ENCODE measurements at places on chromosomes 1 and 21.
A peak's percentile ranks its signal among the peaks of the same experiment; 100 is the strongest.

DNA sequence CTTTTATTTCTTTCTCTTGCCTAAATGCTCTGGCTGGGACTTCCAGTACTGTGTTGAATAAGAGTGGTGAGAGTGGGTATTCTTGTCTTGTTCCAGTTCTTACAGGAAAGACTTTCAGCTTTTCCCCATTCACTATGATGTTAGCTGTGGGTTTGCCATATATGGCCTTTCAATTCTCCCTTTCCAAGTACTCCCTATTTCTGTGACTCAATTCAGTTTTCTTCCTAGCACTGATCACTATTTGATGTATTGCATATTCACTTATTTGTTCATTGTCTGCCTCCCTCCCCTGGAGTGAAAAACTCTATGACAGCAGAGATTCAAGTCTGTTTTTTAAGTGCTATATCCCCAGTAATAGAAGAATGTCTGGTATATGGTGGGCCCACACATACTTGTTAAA is 618.2 kb upstream of the CAMK1G start:
- no peak for DNase-seq

GRCh38 chr1:234602334-234603220 is 7.4 kb downstream of the IRF2BP2 start:
- DNase-seq = peak; percentile 55

DNA sequence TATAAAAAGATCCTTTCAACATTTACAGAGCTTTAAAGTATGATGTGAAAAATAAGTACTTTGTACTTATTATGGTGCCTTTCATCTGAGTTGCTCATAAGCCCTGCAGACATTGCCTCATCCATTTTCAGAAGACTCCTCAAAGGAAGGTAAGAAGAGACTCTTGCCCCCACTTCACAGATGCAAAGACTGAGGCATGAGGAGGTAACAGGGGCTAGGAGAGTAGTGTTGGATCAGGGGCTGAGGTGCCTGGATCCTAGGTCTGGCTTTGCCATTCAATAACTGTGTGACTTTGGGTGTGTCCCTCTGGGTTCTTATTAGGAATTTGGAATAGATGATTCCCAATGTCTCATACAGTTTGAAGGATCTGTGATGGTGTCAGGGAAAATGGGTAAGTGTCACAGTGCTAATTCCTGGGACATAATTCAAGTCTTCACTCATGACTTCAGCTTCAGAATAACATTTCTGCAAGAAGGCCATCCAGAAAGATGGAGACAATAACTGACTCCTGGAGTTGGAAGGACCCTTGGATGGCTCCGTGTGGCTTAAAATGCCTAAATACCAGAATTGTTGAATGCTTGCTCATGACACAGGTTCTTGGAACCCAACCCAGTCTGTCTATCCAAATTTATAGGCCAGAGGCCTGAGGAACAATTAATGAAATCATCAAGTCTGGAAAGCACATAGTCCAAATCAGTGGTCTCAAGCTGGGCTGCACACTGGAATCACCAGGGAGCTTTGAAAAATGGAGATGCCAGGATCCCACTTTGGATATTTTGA is 93.1 kb upstream of the RUNX1 start:
- DNase-seq = no peak

- no peak for DNase-seq
Observed at GRCh38 chr1:14980621-14981218, 172.8 kb upstream of the TMEM51 start.

- DNase-seq = no peak
Observed at GRCh38 chr1:65605621-65606020, 185.2 kb downstream of the LEPR start.

DNA sequence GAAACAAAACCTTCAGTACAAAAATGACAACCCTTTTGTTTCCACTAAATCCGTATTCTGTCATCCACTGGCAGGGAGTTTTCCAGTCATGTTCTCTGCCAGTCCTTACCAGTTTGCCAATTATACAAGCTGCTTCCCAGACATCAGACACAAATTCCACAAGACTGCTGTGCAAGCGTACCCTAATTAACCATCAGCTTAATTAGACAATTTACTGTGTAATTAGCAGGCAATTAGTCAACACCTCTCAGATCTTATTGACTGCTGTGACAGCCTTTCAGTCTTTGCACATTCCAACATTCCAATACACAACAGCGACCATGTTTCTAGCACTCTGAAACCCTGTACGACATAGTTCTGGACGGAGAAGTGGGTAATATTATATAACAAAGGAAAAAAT is 420.1 kb downstream of the DPYD start:
- no peak for DNase-seq

GRCh38 chr1:220991506-220991905 is 112.3 kb downstream of the HLX start:
- DNase-seq = no peak

DNA sequence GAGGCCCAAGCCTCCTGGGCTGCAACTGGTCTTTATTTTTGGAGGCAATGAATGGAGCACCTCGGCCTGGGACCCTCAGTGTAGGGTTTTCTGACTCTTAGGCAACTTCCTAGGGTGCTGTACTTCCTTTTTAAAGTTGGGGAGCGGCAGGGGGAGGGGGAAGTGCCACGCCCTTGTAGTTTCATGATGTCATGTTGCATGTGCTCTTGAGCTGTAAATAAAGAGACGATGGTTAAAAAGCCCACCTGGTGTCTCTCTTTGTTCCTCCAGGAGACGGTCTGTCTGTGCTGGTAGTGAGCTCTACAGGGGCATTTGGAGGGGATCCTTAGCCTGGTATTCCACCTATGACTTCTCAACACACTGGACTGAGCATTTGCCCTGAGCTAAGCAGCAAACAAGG is 10.3 kb upstream of the AGTRAP start:
- peak; percentile 34 for DNase-seq

DNA sequence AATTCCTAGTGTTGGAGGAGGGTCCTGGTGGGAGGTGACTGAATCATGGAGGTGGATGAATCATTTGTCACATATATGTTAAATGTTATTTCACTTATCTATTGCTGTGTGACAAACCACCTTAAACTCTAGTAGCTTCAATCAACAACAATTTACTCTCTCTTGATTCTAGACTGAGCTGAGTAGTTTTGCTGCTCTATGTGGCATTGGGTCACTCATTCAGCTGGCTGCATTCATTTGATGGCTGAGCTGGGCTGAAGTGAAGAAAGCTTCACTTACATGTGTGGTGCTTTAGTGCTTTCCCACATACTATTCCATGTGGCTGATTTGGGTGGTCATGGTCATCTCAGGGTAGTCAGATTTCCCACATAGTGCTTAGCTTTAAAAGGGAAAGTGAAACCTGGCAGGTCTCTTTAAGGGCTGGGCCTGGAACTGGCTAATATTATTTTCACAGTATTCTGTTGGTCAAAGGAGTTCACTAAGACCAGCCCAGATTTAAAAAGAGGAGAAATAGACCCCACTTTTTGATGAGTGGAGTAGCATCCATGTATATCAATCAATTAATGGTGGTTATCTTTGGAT is 10.5 kb downstream of the DNAH14 start:
- DNase-seq = no peak

DNA sequence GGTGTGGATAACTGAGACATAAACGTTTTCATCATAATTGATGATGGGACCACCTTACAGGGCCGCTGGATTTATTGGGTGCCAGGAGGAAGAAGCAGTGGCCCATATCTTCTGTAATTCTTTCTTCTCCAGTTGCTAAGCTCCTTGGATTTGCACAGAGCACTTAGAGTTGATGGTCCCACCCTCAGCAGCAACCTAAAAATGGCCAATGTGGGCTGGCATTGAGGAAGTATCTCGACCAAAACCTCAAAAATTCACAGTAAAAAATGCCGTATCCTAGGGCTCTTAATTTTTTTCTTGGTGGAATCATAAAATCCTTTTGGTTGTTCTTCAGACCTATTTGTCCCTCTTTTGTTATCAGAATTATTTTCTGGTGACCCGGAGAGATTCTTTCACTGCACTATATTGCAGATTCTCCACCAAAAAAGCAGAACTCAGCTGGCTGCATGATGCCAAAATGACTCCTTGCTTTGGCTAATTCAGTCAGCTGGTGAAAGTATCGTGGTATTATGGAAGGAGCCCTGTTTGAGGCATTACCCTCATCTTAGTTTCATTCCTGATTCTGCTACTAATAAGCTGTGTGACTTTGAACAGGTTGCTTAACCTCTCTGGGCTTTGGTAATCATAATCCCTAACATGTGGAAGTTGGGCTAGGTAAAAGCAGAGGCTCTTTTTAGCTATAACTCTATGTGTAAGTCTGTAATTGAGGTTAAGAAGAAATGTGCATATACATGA is 27.6 kb downstream of the KIRREL1 start:
- DNase-seq = no peak

GRCh38 chr1:9243066-9243739 is 8.6 kb downstream of the H6PD start:
- no peak for DNase-seq

GRCh38 chr21:42463861-42464515 is 32.0 kb downstream of the RSPH1 start:
- peak; percentile 85 for DNase-seq

DNA sequence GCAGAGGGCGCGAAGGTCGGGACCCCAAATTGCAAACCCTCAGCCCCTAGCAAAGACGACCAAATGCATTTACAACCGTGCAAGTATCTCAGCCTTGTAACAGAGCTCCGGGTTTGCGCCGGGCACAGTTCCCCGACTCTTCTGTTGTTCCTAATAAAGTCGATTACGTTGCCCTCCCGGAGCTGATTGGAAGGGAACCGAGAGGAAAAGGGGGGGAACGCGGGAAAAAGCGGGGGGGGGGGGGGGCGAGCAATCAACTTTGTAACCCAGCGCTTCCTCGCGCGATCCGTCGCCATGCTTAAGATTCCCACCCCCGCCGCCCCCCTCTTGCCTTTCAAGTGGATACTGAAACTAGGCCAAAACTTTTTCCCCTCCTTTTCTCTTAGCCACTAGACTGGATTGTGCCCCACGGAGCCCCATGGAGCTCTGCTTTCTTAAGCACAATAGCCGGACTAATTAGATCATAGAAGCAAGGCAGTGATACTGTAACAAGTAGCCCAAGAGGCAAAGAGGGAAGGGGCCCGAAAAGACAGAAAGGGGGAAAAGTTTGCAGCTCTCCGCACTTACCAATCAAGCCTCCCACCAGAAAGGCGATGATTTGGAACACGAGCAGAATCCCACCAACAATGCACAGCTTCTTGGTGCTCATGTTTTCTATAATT is 565 bp downstream of the WLS start:
- DNase-seq = no peak

- no peak for DNase-seq
Observed at GRCh38 chr1:232684371-232685105, 54.6 kb upstream of the SIPA1L2 start.

DNA sequence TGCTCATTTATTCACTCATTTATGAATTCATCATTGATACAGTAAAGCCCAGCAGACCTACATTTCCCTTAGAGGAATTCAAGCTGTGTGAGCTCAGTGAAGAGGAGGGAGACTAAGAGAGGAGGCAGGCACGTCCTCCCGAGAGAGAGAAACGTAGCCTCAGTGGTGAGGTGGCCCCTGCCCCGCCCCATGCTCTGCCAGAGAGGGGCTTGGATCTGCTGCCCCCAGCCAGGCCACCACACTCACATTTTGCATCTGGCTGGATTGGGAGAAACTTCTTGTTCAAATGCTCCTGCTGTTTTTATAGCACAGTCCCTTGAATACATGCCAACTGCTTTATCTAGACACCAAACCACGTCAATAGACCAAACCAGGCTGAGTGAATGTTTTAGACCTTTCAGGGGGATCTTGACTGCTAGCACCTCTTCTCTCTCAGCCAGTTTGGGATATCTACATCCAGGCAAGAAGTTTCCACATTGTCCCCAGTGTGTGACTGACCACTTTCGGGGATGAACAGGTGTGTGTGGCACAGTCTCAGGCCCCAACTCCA is 67.7 kb upstream of the AJAP1 start:
- DNase-seq = no peak

All from CD4-positive, alpha-beta T cell treated with Interferon alpha-2 for 1 hour (primary cell).